ENCODE measurements at places on chromosomes 3 and 15. TPM values are rescaled to one million over a fixed set of nuclear protein-coding genes. Genes with fewer than 3 reads are reported as not detected.

The PARP14 gene
- total RNA-seq: 119 TPM

The ZBTB47 gene
- 0.34 TPM for total RNA-seq

DNA sequence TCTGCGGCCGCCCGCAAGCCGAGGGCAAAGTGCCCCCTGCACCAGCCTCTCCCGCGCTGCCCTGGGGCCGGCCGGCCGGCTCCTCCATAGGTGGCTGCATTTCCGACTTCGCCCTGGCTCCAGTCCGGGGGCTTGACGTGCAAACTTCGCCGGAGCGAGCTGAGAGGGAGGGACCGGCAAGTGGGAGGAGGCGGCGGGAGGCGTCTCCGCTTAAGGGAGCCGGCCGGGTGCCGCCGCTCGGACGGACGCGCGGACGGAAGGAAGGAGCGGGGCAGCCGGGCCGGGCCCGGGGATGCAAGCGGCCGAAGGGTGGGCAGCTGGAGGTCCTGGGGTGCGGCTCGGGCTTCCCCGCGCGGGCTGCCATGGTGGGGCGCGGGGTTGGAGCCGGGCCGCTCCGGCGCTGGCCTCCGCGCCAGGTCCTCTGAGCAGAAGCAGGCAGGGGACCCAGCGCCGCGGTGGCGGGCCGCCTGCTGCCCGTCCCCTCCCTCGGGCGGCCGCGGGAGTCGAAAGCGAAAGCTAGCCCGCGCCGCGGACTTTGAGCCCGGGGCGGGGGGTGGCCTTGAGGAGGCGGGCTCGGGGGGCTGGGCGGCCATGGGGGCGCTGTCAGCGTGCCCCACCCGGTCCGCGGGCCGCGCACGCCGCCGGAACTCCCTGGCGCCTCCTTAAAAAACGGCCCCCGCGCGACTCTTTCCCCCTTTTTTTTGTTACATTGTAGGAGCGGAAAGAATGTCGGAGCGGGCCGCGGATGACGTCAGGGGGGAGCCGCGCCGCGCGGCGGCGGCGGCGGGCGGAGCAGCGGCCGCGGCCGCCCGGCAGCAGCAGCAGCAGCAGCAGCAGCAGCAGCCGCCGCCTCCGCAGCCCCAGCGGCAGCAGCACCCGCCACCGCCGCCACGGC is at the start of gene SCAANT1:
Gene SCAANT1, minus strand, starts transcription at position 511 of the 895 bp plus-strand sequence.
- H3K4me1 ChIP-seq: peaks cover 47% of the 10 kb centered on the region
- H3K36me3 ChIP-seq: peaks cover 35% of the 10 kb centered on the region
- DNase-seq: peak; percentile 84
- peak within 1 kb of the TSS; percentile 94 for H3K27ac ChIP-seq

The ERC2 gene
- total RNA-seq: not detected

- no peak overlapping the region for H3K27ac ChIP-seq
- no peaks in the 10 kb centered on the region for H3K36me3 ChIP-seq
- no peaks in the 10 kb centered on the region for H3K4me1 ChIP-seq
- no peak for DNase-seq
- H3K4me3 ChIP-seq: no peak overlapping the region
These were observed 76.2 kb upstream of the LARS2 start for GRCh38 chr3:45311953-45312801.

The GRAMD2A gene
- 0.10 TPM for total RNA-seq

The U2SURP gene
- 124 TPM for total RNA-seq
